ENCODE measurements at places on chromosomes 6 and 20.
A peak's percentile ranks its signal among the peaks of the same experiment; 100 is the strongest.

- DNase-seq = no peak
These were observed 26.6 kb upstream of the TGM2 start for GRCh38 chr20:38191654-38192053.

- no peak for DNase-seq
These were observed 174.9 kb downstream of the ISM1 start for GRCh38 chr20:13396022-13396421.

DNA sequence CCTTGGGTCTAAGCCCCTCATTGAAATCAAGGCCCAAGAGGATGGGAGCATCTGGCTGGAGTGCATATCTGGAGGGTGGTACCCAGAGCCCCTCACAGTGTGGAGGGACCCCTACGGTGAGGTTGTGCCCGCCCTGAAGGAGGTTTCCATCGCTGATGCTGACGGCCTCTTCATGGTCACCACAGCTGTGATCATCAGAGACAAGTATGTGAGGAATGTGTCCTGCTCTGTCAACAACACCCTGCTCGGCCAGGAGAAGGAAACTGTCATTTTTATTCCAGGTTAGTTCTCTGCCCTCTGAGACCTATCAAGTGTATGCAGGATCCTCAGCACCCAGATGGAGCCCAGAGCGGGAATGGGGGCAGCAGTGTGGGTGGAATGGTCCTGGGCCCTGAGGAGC, 5.1 kb downstream of the BTN2A2 start:
- no peak for DNase-seq

GRCh38 chr20:39290575-39290974, 328.4 kb downstream of the DHX35 start:
- DNase-seq = no peak

GRCh38 chr6:102015431-102015830, 621.9 kb downstream of the GRIK2 start:
- DNase-seq = no peak

GRCh38 chr6:139325125-139325524, 33.3 kb upstream of the TXLNB start:
- DNase-seq = no peak

- DNase-seq = peak; percentile 31
These were observed 13.2 kb downstream of the TMEM74B start for GRCh38 chr20:1171461-1172093.

DNA sequence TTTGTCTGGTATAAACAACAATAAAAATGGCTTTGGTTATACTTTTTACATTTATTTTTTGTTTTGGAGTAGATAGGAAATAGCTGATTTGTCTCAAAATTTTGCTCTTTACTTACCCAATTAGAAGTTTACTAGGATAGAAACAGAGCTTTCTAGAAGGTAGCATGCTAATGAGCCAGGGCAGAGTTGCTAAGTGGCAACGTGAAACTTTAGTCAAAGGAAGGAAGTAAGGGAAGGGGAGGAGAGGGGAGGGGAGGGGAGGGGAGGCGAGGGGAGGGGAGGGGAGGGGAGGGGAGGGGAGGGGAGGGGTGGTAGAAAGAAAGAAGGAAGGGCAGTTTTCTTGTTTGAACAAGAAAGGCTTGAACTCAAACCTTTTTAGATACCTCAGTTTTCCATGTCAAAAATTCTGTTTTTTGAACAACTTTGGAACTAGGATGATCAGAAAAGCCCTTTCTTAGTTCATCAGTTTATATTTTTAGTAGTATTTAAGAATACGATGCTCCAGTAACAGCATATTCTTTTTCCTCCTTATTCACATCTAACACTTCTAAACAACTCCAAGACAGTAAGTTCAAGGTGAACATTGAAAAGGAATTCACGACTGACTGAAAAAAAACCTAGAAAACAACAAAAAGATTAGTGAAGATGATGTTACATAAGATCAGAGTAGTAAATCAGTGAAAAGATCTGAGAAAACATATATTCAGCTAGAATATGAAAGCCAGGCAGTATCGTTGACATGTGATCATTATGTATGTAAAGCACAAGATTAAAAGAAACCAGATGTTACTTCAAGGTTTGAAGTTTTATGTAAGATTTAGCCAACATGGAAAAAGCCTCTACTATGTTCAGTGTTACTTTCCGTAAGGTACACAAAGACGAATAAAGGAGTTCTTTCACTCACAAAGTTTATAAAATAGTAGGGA, 263.4 kb downstream of the ARHGAP18 start:
- no peak for DNase-seq

DNA sequence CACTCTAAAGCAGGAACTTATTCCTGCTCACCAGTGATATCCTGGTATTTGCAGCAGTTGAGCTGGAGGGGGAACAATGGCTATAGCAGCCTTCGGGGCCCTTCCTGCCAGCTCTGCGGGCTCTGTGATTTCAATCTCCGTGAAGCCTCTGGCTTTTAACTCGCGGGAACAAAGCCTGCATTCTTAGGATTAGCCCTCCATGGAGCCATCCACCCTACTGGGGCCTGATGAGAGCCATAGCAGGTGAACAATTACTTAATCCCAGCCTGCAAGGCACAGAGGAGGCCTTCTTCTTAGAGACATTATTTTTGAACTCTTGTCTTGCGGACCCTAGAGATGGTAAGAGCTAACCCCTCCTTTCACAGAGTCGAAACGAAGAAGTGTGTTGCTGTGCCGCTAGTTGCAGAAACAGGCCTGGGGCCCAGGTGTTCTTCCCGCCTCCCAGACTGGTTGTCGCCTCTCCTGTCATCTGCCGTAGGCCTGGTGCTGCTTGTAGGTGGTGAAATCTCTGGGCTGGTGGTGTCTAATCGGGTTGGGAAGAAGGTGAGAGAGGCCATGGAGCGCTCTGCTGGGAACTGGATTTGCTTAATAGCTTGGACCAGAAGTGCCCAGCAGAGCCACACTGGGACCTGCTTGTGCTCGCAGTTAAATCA, 9.7 kb downstream of the GHRH start:
- no peak for DNase-seq

DNA sequence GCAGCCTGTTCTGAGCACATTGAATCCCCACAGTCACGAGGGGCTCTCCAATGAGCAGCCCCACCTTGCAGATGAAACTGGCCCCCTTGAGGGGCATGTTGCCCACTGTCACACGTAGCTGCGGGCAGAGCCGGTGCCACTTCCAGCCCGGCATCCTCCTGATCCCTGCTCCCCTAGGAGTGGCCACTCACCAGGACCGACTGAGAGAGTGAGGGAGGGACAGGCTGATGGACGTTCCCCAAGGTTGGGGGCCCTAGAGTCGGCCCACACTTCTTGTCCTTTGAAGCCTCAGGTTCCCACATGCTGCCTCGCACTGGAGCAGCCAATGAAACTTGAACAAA, 10.5 kb downstream of the ENTPD6 start:
- DNase-seq = no peak

GRCh38 chr6:10908228-10908627, 21.4 kb downstream of the SYCP2L start:
- DNase-seq = no peak

DNA sequence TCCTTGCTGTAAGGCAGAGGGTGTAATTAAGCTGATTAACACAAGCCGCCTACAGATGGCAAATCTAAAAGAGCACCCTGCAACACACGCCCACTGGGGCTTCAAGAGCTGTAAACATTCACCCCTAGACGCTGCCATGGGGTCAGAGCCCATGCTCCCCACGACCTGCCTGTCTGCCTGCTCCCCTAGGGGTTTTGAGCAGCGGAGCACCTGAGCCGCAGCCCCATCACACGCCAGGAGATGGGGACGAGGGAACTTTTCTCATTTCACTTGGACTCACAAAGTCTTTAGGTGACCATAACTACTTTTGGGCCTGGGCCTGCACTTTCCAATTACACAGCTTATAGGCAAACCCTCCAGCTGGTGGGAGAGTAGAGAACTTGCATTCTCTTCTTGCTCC, 99.0 kb upstream of the SOX4 start:
- DNase-seq = no peak
